Heart right ventricle (tissue), 16 donors: ENCODE measurements at places on chromosomes 11 and 22. TPM values are rescaled to one million over a fixed set of nuclear protein-coding genes. Genes with fewer than 3 reads are reported as not detected.

DNA sequence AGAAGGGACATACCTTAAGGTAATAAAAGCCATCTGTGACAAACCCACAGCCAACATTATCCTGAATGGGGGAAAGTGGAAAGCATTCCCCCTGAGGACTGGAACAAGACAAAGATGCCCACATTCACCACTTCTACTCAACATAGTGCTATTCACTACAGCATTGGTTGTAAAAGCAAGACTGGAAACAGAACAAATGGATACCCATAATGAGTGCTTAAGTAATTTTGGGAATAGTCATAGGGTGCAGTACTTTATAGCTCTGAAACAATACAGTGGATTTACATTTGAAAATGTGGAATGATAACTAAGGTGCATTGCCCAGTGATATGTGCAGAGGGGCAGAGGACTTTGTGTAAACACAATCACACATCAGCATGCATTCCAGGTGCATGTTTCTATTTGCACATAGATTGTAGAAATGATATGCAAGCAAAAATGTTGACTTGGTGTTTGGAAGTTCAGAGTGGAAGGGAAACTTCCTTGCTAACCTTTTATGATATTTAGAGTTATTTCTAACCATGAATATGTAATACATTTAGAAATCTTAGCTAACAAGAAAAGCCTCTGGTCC, 112.3 kb downstream of the IGLL1 start:
- no peaks in the 10 kb centered on the region for H3K27me3 ChIP-seq
- H3K27ac ChIP-seq = no peak overlapping the region
- H3K4me1 ChIP-seq = no peaks in the 10 kb centered on the region

DNA sequence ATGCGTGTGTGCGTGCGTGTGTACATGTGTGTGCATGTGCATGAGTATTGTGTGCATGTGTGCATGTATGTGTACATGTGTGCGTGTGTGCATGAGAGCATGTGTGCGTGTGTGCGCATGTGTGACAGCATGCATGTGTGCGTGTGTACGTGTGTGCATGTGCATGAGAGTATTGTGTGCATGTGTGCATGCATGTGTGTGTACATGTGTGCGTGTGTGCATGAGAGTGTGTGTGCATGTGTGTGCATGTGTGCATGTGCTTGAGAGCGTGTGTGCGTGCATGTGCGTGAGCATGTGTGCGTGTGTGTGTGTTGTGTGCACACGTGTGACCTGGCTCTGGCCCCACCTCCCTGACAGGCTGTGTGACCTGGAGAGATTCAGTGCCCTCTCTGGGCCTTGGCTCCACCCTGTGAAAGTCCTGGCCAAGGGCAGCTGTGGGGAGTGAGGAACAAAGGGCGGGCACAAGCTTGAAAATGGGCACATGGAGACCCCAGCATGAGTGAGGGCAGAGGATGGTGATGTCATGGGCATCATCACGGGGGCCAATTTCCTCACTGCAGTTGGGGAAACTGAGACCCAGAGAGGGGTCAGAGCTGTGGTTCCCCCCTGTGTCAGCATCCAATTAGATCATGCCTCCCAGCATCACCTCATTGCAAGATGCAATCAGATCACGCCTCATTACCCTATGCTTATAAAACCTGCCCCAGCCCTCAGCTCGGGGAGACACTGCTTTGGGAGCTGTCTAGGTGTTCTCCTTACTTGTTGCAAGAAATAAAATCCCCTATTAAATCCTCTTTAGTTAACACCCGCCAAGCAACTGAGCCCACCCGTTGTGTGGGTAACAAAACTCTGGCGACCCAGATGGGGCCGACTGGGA, 658 bp downstream of the ACY3 start:
- no peaks in the 10 kb centered on the region for H3K4me1 ChIP-seq
- H3K27me3 ChIP-seq = peaks cover 22% of the 10 kb centered on the region
- H3K4me3 ChIP-seq = peak overlapping the region; percentile 36
- H3K27ac ChIP-seq = no peak overlapping the region

DNA sequence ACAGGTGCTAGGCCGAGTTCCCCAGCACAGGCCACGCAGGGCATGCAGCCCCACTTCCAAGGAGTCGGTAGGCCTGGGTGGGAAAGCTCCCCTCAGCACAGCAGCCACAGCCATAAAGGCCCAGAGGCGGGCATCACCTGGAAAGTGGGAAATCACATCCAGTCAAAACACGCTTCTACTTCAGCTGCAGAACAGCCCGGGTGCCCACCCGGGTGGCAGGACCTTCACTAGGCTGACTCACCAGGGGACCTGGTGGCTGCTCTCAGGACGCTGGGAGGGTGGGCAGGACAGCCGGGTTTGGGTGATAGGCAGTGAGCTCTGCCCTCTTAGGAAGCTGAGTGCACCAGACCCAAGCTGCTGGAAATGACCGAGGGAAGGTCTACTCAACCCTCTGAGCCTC, 7.3 kb downstream of the KIAA0930 start:
- H3K27me3 ChIP-seq = no peaks in the 10 kb centered on the region
- DNase-seq = no peak
- H3K36me3 ChIP-seq = no peaks in the 10 kb centered on the region
- H3K27ac ChIP-seq = no peak overlapping the region

DNA sequence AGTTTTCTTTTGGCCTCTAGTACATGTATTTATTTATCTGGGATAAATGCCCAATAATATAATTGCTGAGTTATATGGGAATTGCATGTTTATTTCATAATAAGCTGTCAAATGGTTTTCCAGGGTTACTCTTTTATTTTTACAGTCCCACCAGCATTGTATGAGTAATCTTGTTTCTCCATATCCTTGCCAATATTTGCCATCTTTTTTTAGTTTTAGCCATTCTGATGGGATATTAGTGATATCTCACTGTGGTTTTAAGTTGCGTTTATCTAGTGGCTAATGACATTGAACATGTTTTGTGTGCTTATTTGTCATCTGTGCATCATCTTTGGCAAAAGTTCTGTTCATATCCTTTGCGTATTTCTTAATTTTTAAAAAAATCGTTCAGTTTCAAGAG, 372.8 kb upstream of the CCDC179 start:
- H3K4me3 ChIP-seq = no peak overlapping the region
- no peaks in the 10 kb centered on the region for H3K27me3 ChIP-seq
- H3K36me3 ChIP-seq = no peaks in the 10 kb centered on the region
- no peak overlapping the region for H3K27ac ChIP-seq

GRCh38 chr22:49081926-49082325, 745.7 kb downstream of the BRD1 start:
- no peaks in the 10 kb centered on the region for H3K4me1 ChIP-seq
- H3K27ac ChIP-seq = no peak overlapping the region
- peaks cover 27% of the 10 kb centered on the region for H3K27me3 ChIP-seq
- DNase-seq = no peak
- H3K36me3 ChIP-seq = no peaks in the 10 kb centered on the region
- H3K4me3 ChIP-seq = no peak overlapping the region

GRCh38 chr22:46815896-46816731, 53.7 kb downstream of the TBC1D22A start:
- H3K36me3 ChIP-seq = peaks cover 9% of the 10 kb centered on the region
- no peaks in the 10 kb centered on the region for H3K27me3 ChIP-seq
- H3K4me3 ChIP-seq = no peak overlapping the region
- H3K27ac ChIP-seq = no peak overlapping the region

DNA sequence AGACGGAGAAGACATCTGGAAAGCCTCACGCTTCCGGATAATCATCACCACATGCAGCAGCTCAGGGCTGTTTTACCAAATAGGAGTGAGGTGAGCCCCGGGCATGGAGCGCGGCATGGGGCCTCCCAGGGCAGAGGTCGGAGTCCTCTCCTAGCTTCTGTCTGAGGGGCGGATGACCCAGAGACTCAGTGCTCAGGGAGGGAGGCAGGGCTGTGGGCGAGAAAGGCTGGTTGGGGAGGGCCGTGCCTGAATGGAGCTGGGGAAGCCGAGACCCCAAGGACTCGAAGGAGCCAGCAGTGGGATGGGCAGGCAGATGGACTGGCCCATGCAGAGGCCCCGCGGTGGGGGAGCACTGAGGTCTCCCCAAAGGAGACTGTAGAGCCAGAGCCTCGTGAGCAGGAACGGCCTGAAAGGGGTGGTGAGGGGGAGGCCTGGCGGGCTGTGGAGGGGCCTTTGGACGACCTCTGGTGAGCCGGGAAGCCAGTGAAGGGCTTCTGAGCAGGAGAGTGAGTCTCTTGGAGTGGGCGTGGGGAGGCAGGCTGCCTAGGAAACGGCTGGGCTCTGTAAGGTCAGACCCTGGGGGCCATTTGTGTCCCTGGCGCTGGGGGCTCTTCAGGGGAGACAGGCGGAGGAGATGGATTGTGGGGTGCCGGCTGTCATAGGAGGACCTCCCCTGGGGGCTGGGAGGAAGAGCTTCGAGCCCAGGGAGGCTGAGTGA, 24.7 kb upstream of the PANX2 start:
- H3K36me3 ChIP-seq = no peaks in the 10 kb centered on the region
- H3K27me3 ChIP-seq = peaks cover 33% of the 10 kb centered on the region
- peaks cover 20% of the 10 kb centered on the region for H3K4me1 ChIP-seq
- no peak for DNase-seq
- H3K27ac ChIP-seq = no peak overlapping the region

- H3K27me3 ChIP-seq = no peaks in the 10 kb centered on the region
- no peak overlapping the region for H3K4me3 ChIP-seq
- peak; percentile 90 for DNase-seq
- H3K4me1 ChIP-seq = peaks cover 51% of the 10 kb centered on the region
- H3K27ac ChIP-seq = peak overlapping the region; percentile 70
These were observed 26.8 kb downstream of the RPL3 start for GRCh38 chr22:39292561-39293074.

DNA sequence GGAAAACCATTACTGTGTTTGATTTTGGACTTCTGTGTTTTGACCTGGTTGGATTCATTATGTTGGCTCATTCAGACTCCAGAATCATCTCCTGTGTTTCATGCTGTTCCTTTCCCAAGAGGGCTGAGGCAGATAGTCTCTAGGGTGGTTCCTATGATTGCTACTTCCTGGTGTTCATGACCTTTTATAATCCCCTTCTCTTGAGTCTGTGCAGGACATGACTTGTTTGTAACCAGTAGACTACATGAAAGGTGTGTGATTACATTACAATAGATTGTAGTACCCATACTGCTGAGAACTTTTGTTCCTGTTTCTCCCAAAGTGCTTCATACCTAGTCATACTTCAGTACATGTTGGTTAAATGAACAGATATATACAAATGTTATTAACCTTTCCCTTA, 700.6 kb downstream of the METTL15 start:
- no peaks in the 10 kb centered on the region for H3K4me1 ChIP-seq
- H3K36me3 ChIP-seq = no peaks in the 10 kb centered on the region
- DNase-seq = no peak
- no peaks in the 10 kb centered on the region for H3K27me3 ChIP-seq
- H3K4me3 ChIP-seq = no peak overlapping the region
- H3K27ac ChIP-seq = no peak overlapping the region

- H3K27ac ChIP-seq = no peak overlapping the region
- H3K4me3 ChIP-seq = peak overlapping the region; percentile 62
- peaks cover 7% of the 10 kb centered on the region for H3K4me1 ChIP-seq
- no peaks in the 10 kb centered on the region for H3K36me3 ChIP-seq
- peaks cover 54% of the 10 kb centered on the region for H3K27me3 ChIP-seq
These were observed 1.6 kb downstream of the THY1 start for GRCh38 chr11:119421351-119421750.

- no peaks in the 10 kb centered on the region for H3K36me3 ChIP-seq
- H3K4me1 ChIP-seq = no peaks in the 10 kb centered on the region
- no peak for DNase-seq
- no peaks in the 10 kb centered on the region for H3K27me3 ChIP-seq
- no peak overlapping the region for H3K27ac ChIP-seq
These were observed 220.4 kb upstream of the RAG2 start for GRCh38 chr11:36818410-36818809.

DNA sequence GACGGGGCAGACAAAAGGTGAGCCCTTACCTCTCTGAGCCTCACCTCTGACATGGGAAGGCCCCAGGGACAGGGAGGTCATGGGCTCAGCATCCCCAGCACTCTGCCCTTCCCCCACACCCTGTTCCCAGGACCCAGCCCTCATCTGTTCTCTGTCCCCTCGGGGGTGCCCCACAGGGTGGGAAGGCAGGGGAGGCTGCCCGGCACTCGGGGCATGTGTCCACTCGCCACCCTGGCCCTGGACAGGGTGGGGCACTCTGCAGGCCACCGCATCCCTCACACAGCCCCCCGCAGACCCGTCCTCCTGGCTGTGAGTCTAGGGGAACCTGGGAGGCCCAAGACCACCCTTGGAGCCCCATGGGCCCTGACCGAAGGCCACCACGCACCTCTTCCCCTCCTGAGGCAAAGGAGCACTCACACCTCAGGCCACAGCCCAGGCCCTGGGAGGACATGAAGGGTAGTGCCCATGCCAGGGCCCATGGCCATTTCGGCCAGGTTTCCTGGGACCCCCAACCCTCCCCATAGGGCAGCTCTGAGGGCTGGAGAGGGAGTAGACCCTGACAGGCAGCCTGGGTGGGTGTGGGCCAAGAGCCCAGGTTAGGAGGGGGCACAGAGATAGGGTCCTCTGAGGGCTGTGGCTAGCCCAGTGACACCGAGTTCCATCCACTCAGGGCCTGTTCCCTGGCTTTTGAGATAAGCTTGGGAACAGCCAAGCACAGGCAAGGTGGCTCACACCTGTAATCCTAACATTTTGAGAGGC, 193.1 kb downstream of the IGLL1 start:
- no peak overlapping the region for H3K4me3 ChIP-seq
- no peak overlapping the region for H3K27ac ChIP-seq
- H3K4me1 ChIP-seq = peaks cover 7% of the 10 kb centered on the region
- H3K36me3 ChIP-seq = no peaks in the 10 kb centered on the region
- DNase-seq = no peak

DNA sequence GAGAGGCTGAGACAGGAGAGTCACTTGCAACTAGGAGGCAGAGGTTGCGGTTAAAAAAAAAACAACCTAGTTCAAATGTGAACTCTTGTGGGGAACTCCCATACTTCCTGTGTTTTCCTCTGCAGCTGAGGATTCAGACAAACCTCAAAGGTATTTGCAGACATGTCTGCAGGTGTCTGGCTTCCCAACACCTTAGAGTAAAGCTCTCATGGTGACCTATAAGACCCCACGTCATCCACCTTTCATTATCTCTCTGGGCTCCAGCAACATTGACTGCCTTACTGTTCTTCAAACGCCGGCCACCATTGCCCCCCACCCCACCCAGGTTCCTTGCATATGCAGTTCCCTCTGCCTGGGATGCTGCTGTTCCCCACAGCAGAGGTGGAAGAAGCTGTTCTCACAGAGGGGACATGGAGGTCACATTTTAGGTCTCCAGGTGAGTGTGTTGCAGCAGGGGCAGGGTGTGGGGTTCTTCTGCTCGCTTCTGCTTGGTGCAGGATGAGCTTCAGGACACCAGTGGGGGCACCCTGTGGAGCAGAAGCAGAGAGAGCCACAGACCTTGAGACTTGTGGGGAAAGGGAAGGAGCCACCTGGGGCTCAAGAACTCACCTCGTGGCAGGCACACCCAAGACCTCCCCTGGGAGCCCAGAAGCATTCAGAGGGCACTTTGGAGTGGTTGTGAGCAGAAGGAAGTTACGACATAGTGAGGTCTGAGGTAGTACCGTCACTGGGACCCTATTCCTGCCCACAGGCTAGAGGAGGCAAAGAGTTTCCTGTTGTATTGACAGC, 203.2 kb downstream of the CSNK2A3 start:
- DNase-seq = no peak
- H3K4me1 ChIP-seq = peaks cover 4% of the 10 kb centered on the region
- H3K4me3 ChIP-seq = no peak overlapping the region
- H3K27me3 ChIP-seq = no peaks in the 10 kb centered on the region
- H3K27ac ChIP-seq = no peak overlapping the region
- no peaks in the 10 kb centered on the region for H3K36me3 ChIP-seq

The ELMOD1 gene
- total RNA-seq = 0.71 TPM

The PHOX2A gene
- total RNA-seq = not detected

The OR4D6 gene
- total RNA-seq = not detected

The YPEL1 gene
- 7.7 TPM for total RNA-seq

The ARHGAP8 gene
- not detected for total RNA-seq

The OR52N4 gene
- total RNA-seq = not detected

The OR2AT4 gene
- total RNA-seq = not detected
